Fibroblast of skin of left biceps (primary cell): ENCODE measurements at places on chromosomes 6 and 20.

DNA sequence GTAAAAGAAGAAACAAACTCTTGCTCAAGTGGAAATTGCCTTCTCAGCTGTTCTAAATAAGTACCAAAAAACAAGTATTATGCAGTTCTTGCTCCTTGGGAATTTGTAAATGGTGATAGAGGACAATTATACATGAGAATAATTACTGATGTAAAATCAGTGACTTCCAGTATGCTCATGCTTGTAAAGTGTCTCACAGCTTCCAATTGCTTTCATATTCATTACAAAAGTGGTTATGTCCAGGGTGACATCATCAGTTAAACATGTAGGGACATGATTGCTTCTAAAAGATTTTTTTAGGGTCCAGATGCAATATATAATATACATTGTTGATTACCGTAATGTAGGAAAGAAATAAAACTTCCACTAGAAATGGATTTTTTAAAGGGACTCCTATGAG lies 122.8 kb upstream of the B3GAT2 start:
- DNase-seq: no peak

- DNase-seq: no peak
These were observed 123.6 kb upstream of the LRFN2 start for GRCh38 chr6:40710626-40711330.

GRCh38 chr6:2254747-2255146 lies 9.3 kb upstream of the GMDS start:
- DNase-seq: no peak

- DNase-seq: no peak
These were observed 49.2 kb upstream of the HDAC2 start for GRCh38 chr6:114020196-114020595.

GRCh38 chr6:17012421-17013225 lies 89.2 kb upstream of the STMND1 start:
- DNase-seq: no peak

- peak; percentile 79 for DNase-seq
These were observed at the start of gene KPNA5 for GRCh38 chr6:116680880-116681672. TSS of gene KPNA5 (plus strand) at chr6:116681211. CDS start at chr6:116681335, 124 bp downstream.

DNA sequence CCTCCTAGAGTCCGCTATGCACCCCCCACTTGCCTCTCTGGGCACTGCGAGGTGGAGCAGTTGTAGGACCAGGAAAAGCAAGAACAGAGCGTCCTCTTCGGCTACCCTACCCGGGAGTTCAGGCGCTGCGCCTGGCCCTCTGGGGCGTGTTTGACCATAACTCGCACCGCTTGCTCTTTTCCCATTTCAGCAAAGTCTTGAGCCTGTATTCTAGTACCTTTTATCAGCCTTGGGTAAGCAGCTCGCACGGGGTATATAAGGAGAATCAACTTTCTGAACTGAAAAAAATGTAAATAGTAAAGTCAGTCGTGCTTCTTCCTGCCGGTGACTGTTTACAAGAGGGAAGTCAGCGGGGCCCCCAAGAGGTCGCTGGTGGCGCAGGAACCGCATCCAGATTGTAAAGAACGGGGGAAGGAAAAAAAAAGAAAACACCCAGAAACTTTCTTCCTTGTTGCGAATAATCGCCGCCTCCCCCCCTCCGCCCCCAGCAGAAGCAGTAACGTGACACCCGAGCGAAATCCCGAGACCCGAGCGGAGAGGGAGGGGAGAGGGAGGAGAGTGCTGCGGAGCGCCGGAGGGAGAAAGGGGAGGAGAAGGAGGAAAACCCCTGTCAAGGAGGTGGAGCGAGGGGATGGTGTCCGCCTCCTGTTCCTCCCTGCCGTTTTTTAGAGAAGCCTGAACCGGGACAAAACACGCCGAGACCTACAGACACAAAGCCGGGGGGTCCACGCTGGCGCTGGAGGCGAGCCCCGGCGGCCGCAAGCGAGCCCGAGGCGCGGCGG lies at the start of gene UST:
UST (plus strand) TSS at position 668 of the 782 bp plus-strand sequence. CDS start 401 bp downstream, outside the sequence.
- peak; percentile 91 for DNase-seq
